ENCODE measurements at places on chromosomes 7 and 10.

- no peak for DNase-seq
Measured at GRCh38 chr7:101784292-101785127, 32.9 kb upstream of the CUX1 start.

GRCh38 chr7:38448054-38448453 is 174.6 kb upstream of the TARP start:
- DNase-seq: no peak

GRCh38 chr10:61852261-61852660 is 49.2 kb upstream of the ARID5B start:
- no peak for DNase-seq

DNA sequence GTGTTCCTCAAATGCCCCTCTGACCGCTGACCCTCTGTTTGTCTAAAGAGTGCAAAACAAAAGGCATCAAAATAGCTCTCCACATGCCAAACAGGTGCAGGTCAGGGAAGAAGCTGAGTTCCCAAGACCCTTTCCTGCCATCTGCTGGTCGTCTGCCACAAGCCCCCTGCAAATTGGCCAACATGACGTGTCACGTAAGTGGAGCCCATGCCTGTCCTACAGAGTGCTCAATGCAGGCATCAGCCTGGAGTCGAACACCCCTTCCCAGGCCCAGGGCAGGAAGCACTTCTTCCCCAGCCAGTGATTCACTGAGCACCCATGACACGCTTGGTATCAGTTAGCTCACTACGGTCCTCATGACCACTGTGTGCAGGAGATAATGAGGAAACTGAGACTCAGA is 14.1 kb downstream of the TMEM72 start:
- DNase-seq: peak; percentile 63

- DNase-seq: no peak
Measured at GRCh38 chr10:52318136-52318701, 4.1 kb downstream of the DKK1 start.

GRCh38 chr7:155581954-155582353 is 35.6 kb upstream of the CNPY1 start:
- no peak for DNase-seq

GRCh38 chr7:45986355-45987298 is 65.6 kb upstream of the IGFBP3 start:
- DNase-seq: no peak

DNA sequence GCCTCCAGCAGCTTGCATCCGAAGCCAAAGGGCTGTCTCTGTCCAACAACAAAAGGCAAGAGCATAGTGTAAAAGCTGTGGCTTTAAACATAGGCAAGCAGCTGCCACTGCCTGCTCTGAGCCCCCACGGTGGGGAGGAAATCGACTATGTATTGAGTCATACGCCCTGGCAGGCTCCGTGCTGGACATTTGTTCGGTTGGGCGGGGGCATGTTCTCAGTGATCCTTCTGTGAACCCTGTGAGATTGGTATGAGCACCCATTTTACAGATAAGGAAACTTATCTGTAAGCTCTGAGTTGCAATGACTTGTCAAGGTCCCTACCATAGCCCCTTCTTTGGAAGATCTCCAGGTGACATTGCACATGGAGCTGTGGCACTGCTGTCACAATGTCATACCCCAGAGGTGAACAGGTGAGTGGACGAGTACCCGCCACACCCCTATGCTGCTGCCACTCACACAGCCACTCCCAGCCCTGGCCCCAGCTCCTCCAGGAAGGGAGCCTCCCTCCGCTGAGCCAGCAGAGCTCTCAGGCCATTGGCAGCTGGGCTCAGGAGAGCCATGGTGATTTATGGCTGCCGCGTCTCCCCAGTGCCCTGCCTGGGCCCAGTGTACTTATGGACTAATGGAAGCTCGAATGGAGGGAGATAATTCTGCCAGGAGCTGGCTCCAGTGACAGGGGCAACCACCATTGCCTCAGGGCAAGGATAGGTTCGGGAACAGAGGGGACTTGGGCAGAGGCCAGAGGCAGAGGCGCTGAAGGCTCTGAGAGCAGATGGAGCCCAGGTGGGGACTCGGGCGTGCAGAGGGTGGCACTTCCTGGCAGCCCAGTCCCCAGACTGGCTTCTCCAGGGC is 43.7 kb downstream of the UNC5B start:
- DNase-seq: peak; percentile 48

GRCh38 chr7:98687111-98687751 is 70.1 kb downstream of the NPTX2 start:
- DNase-seq: no peak

- DNase-seq: no peak
Measured at GRCh38 chr7:43307522-43307921, 195.1 kb downstream of the HECW1 start.

- no peak for DNase-seq
Measured at GRCh38 chr10:86651631-86652331, 2.6 kb upstream of the OPN4 start.

- no peak for DNase-seq
Measured at GRCh38 chr7:82122275-82122674, 321.3 kb downstream of the CACNA2D1 start.

DNA sequence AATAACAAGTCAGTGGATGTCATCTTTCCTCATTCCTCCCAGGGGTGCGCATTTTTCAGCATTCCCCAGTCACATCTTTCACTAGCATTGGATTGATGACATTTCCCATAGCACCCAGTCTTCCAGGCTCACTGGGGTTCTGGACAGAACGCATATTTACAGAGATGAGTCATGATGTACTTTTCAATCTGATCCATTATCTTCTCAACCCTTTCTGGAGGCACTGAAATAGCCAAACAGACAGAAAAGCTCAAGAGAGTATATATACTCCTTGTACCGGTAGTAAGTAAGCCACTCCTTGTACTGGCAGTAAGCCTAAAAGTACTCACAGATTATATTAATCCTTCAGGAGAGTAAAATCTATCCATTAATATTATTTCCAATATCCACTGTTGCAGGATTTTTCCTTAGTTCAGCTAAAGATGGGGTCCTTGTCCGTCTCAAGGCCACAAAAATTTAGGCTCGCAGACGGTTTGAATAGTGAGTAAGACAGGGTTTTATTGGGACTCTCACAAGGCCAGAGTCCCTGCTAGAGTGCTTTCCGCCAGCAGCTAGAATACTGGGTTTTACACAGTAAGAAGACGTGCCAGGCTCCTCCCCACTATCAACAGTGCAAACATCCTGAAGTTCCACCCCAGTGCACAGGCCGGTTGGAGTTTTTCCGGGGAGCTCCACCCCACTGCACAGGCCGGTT is 60.8 kb downstream of the MDH2 start:
- peak; percentile 34 for DNase-seq

- DNase-seq: no peak
Measured at GRCh38 chr7:113408999-113409398, 290.6 kb upstream of the SMIM30 start.

GRCh38 chr10:28459453-28460144 is 73.3 kb upstream of the WAC start:
- DNase-seq: no peak

DNA sequence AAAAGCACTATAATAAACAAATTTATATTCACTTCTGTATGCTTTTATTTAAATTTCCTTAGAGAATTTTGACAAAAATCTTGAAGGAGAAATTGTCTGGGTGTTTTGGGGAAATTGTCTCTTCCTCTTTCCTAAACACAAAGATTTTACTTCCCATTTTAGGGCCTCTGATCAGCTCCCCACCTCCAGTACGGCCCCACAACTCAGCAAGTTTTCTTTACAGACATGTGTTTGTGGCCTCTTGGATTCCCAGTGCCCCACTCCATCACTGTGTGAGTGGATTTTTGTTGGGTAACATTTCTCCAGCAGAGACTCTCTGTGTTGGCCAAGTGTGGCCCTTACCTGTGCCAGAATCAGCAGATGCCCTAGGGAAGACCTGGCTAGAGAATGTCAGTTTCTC is 182.8 kb upstream of the CDC14C start:
- DNase-seq: no peak

DNA sequence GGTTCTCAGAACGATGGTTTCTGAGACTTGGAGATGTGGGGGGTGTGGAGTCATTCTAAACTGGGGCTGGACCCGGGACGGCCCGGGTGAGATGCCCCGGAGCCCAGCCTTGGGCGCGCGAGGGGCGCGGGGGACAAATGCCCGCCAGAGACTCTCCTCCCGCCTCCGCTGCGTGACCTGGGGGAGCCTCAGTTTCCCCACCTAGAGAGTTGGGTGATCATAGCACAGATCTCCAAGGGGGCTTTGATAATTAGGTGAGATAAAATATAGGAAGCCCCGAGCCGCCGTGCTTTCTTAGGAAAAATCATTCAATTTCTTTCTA is 658 bp upstream of the FZD8 start:
- DNase-seq: no peak

DNA sequence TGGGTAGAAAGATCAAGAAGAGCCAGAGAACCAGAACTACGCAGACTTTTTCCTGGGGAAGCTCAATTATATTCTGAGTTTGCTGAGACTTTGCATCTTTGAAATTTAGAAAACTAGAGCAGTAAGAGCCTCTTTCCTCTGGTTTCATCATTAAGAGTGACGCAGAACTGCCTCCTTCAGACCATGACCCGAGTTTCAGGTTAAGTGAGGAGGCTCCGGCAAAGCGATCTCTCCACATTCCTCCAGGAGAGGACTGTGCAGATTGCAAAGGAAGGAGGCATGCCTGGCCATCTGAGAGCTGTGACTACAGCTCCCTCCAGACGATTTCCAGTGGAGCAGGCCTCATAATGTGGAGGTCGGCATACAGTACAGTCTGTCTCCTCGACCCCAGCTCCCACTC is 115.8 kb upstream of the LANCL2 start:
- no peak for DNase-seq

DNA sequence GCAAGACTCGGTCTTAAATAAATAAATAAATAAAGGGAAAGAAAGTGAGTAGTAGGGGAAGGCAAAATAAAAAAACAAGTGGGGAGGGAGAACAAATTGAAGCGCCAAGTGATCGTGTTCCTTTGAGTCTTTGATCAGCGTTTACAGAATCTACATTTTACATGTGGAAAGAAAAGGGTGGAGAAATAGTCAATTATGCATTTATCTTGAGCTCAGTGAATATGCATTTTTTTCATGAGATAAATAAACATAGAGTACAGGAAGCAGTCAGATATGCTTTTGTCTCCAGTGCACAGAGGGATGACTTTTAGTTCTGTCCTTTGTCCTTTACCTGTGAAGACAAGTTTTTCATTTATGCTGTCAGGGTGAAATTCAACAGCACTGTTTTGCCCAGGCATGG is 6.1 kb upstream of the GUSB start:
- DNase-seq: no peak

DNA sequence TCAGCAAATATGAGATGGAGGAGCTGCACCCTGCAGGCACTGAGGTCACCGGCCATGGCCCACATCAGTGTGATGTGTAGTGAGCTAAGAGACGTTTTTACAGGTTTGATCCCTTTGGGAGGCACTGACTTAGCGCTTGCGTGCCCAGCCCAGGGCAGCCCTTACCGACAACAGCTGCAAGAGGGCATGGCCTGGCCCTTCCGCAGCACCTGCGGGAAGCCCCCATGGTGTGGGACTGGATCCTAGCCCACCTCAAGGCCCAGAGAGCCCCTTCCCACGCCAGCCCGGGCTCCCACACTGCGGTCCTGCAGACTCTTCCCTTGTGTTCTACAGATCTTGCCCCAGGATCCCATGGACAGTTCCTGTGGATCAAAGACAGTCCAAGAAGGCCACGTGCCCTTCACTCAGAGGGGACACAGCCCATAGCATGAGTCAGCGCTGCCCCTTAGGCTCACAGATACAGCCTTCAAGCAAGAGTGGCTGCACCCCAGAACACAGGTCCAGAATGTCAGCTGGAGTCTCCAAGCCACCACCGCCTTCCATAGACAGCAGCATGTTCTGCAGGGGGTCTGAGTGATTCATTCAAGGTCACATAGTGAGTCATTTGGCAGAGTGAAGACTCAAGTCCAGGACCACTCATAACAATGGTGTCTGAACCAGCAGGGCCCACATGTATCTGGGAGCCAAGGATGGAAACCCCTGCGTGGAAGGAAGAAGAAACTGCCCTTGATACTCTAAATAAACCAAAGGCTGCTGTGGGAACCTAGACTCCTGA is 25.4 kb downstream of the TLL2 start:
- DNase-seq: no peak

GRCh38 chr7:25118048-25118753 is 6.9 kb downstream of the CYCS start:
- no peak for DNase-seq

GRCh38 chr10:51606825-51607462 is 92.5 kb downstream of the CSTF2T start:
- DNase-seq: no peak

DNA sequence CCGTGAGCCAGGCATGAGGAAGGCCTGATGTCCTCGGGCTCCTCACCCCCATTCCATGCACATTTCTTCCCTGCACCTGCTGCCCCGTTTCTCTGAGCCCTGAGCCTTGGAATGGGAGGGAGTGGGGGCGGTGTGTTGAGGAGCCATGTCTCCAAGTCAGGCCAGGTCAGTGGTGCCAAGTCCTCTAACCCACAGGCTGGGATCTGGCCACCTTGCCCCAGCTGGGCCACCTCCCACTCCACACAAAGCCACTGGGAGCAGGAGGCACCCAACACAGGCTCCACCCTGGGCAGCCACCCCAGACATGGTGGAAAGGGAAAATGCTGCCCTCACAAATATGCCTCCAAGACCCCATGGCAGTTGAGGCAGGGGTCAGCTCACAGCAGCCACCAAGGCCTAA is 27.7 kb downstream of the ZCCHC24 start:
- DNase-seq: no peak

DNA sequence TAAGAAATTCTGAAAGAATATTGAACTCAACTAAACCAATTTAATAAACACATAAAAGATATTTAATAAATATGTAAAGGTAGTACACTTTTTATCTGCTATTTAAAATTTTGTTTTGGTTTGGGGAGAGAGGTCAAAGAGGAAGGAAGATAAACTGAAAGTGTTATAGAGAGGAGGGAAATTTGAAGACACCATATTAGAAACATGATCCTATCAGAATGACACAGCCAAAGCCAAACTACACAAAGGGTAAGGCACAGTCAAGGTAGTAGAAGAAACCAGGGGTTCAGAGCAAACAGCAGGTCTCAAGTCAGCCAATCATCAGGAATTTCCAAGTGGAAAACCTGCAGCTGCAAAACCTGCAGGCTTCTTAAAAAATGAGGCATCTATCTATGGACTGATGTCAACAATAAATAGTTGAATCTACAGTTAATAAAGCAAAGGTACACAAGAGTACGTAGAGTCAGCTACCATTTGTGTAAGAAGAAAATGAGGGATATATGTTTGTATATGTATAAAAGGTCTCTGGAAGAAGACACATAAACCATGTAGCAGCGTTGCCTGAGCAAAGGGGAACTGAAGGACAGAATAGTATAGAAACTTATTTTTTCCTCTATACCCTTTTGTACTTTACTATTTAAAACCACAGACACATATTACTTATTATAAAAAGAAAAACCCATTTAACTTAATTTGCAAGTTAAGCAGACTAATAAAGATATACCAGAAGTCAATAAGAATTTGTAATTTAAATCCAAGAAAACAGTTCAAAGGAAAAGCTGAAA is 10.0 kb downstream of the ZNF800 start:
- no peak for DNase-seq

DNA sequence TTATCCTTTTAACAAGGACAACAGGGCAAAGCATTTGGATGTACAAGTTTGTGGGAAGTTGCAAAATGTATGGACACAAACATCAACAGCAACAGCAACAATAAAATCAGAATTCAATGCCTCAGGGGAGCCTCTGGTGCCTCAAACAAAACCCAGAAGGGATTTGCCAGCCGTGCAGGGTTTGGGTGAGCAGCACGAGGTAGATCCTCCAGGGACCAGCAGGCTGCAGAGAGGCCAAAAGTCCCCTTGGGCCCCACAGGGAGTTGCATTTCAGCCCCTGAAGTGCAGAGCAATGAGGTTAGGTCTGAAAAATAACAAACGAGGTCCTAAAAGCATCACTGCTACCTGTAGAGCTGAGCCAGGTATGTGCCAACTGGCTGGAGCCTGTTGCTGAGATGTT is 51.7 kb upstream of the CPXM2 start:
- DNase-seq: no peak

- DNase-seq: no peak
Measured at GRCh38 chr10:49620841-49621378, 7.1 kb downstream of the CHAT start.

All from nephron progenitor cell (in vitro differentiated cells).